Cardiac muscle cell (in vitro differentiated cells and primary cell): ENCODE measurements at places on chromosomes 16 and 17.

- DNase-seq = peak; percentile 38
These were observed 3.0 kb downstream of the NGFR start for GRCh38 chr17:49498029-49498615.

DNA sequence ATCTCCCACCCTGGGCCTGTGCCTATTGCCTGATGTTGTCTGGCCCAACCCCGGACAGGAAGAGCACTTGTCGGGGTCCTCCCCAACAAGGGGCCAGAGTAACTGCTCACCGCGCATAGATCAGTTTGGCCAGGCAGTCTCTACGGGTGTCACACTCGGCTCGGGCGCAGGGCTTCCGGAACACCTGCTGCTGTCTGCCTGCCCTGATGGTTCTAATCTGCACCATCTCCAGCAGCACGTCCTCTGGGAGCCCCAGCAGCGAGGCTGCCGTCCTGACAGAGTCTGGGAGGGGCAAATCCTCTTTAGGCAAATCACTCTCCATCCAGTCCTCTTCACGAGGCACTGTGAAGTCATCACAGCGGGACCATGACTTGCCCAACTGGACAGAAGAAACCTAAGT lies 24.0 kb downstream of the MYO19 start:
- no peak for DNase-seq

DNA sequence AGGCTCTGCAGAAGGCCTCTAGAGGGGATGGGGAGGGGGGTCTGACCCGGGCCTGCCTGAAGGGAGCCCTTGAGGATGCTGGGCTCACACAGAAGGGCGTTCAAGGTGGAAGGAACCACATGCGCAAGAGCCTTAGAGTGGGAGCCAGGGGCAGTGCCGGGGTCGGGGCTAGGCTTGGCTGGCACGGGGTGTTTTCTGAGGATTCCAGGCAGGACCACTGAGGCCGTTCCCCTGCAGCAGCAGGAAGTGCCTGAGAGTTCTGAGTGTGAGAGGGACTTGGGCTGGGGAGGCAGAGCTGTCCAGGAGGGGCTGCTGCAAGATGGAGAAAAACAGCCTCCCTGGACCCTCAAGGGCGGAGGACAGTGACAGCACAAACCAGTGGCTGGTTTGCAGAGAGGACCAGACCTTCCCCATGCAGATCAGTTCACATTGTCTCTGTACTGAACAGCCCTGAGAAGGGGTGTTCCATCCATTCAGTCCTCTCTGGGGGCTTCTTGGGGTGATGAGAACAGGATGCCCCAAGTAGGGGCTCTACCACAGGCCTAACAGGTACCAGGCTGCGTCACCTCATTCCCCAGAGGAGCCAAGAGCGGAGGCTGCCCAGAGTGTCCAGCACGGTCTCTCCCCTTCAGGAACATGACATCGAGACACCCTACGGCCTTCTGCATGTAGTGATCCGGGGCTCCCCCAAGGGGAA lies 3.4 kb downstream of the NDRG4 start:
- no peak for DNase-seq

DNA sequence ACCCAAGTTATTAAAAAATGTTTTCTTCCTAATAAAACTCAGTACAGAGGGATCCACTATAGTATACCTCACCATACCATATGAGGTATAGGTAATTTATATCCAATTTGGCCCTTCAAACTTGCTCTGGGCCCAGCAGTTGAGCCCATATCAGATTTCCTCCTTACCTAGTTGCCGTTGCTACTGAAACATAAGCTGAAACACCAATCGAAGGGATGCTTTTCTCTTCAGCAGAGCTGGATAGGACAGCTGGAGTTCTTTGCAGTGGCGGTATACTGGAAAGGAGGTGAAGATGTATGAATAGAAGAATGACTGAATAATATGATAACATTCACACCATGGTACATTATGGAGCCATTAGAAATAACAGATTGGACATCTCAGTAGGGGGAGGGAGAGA lies 42.7 kb downstream of the TNRC6C start:
- DNase-seq = peak; percentile 36

DNA sequence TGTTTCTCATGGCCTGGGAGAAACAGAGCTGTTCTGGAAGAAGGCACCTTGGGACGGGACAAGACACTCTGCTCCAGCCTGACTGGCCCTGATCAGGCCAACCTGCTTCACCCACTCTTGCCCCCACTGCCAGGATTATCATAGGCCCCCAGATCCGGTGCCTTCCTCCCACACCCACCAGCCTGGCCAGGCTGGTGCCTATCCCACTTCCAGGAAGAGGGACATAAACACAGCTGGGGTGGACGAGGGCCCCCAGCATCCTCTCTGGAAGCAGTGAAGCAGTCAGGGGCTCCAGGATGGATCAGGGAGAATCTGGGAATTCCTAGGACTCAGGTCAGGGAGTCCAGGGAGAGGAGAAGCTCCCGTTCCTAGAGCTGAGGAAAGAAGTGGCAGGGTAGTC lies 16.9 kb upstream of the ITGA3 start:
- DNase-seq = no peak

- DNase-seq = no peak
These were observed 75.3 kb downstream of the KSR1 start for GRCh38 chr17:27531469-27531961.

GRCh38 chr17:83149761-83150251 lies 70.4 kb downstream of the METRNL start:
- no peak for DNase-seq

GRCh38 chr17:38434178-38434665 lies 6.0 kb downstream of the ARHGAP23 start:
- no peak for DNase-seq

DNA sequence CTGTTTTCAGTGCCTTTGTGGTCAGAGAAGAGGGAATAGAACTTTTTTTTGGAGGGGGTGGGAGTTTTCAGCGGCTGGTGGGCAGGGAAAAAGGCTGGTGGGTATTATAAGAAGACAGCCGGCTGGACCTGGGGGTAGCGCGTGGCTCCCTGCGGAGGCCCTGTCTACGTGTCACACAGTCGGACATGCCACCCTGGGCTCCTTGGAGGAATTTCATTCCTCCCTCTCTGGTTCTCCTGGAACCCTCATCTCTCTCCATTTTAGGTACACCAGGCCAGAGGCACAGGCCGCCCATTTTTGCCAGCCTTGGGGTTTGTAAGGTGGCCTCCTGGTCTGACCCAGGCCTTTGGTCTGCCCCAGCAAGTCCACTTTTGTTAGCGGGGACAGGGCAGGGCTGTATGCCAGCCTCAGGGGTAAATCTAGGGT lies 908 bp downstream of the FKBP10 start:
- no peak for DNase-seq

DNA sequence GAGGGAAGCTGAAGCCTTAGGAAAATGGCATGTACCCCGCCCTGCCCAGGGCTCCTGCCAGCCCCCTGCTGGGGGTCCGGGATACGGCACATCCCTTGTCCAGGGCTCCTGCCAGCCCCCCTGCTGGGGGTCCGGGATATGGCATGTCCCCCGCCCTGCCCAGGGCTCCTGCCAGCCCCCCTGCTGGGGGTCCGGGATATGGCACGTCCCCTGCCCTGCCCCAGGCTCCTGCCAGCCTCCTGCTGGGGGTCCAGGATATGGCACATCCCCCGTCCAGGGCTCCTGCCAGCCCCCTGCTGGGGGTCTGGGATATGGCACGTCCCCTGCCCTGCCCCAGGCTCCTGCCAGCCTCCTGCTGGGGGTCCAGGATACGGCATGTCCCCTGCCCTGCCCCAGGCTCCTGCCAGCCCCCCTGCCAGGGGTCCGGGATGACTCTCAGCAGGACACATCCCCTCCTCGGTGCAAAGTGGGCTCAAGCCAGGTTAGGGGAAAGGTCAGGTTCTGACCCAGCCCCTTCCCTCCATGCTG lies 43.2 kb downstream of the RPH3AL start:
- peak; percentile 29 for DNase-seq

DNA sequence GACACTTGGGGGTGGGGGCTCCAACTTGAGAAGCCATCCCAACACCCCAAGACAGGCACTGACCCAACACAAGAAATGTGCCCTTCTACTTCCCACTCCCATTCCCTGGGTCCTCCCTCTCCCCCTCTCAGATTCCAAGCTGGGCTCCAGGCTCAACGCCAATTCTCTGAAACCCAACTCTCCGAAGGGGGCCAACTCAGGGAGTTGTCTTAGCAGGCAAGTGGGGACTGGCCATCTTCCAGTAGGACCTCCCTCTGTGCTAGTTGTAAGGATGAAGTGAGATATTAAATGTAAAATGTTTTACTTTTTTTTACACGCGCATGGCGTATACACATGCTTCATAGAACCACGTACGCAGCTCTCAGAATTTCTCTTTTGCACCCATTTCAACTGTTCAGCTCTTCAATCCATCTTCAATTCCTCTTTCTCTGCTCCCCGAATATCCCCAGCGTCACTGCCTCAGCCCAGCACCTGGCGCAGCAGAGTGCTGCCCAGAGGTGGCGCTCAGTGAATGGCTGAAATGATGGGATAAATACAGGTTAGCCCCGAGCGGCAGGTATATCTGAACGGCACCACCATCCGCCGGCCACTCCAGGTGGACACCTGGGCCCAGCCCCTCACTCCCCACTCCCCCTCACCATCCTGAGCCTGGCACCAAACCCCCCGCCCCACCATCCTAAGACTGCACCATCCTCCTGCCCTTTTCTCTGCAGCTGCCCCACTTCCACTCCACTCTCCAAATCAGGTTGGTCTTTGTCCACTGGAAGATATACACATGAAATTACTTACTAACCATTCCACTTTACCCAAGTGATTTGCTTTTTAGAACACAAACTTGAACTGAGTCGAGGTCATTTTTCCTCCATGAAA lies 43.9 kb upstream of the TNRC6C start:
- DNase-seq = peak; percentile 74

GRCh38 chr17:82160075-82160474 lies 52.6 kb downstream of the CCDC57 start:
- DNase-seq = no peak

- DNase-seq = peak; percentile 84
These were observed 8.2 kb upstream of the COL1A1 start for GRCh38 chr17:50209472-50210239.

- no peak for DNase-seq
These were observed at the start of gene EFCAB5 for GRCh38 chr17:29941334-29941733. Gene EFCAB5 (plus strand): TSS chr17:29941634. CDS start chr17:29941797, 163 bp downstream.

DNA sequence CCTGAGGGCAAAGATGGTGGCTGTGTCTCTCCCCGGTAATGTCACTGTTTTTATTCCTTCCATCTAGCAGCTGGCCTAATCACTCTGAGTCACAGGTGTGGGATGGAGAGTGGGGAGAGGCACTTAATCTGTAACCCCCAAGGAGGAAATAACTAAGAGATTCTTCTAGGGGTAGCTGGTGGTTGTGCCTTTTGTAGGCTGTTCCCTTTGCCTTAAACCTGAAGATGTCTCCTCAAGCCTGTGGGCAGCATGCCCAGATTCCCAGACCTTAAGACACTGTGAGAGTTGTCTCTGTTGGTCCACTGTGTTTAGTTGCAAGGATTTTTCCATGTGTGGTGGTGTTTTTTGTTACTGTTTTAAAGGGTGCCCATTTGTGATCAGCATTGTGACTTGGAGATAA lies 5.5 kb upstream of the RAPGEFL1 start:
- no peak for DNase-seq

DNA sequence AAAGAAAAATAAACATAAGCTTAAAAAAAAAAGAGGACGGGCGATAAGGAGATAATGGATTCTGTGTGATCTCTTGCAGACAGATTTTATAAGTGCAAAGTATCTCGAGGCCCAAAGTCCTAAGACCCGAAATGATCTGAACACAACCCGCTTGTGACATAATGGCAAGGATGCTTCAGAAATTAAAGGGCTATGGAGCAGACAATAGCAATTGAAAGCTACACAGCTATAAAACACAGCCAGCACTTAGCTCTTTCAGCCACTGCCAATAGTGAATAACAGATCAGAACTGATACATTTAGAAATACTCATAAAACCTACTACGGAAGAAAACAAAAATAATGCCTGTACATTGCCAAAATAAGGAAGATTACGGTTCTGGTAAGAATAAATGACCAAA lies 117.5 kb downstream of the ZFHX3 start:
- no peak for DNase-seq

- peak; percentile 93 for DNase-seq
These were observed 1.4 kb downstream of the TFAP4 start for GRCh38 chr16:4271176-4272113.

- DNase-seq = peak; percentile 51
These were observed 552.3 kb downstream of the TOX3 start for GRCh38 chr16:51994597-51994996.

GRCh38 chr17:9021158-9021991 lies at the start of gene NTN1:
Gene NTN1 (plus strand): TSS chr17:9021510. CDS start chr17:9022374, 864 bp downstream.
- DNase-seq = peak; percentile 69

DNA sequence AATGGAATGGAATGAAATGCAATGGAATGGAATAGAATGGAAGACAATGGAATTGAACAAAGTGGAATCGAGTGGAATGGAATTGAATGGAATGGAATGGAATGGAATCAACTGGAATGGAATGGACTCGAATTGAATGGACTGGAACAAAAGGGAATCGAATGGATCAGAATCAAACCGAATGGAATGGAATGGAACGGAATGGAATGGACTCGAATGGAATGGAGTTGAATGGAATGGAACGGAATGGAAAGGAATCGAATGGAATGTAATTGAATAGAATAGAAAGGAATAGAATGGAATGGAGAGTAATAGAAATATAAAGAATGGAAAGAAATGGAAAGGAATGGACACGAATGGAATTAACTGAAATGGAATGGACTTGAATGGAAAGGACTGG lies 475.2 kb upstream of the WSB1 start:
- peak; percentile 6 for DNase-seq

- DNase-seq = no peak
These were observed 29.1 kb upstream of the EIF1 start for GRCh38 chr17:41659427-41660212.

GRCh38 chr17:72143245-72143644 lies 22.4 kb downstream of the SOX9 start:
- no peak for DNase-seq

DNA sequence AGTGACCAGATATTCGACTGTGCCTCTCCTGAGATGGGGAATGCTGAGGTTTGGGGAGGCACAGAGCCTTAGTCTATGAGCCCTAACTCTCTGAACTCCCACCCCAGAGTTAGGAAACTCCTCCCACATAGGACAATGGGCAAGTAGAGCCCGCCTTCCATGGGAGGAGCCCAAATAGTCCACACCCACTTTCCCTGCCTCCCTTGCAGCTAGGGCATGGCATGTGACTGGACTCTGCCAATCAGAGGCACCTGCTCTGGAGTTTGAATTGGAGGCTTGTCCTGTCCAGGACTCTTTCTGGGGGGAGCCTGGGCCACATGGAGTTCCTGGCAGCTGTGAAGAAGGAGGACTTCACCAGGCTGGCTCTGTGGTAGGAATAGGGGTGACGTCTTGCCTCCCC lies 48.4 kb downstream of the SOCS1 start:
- no peak for DNase-seq

DNA sequence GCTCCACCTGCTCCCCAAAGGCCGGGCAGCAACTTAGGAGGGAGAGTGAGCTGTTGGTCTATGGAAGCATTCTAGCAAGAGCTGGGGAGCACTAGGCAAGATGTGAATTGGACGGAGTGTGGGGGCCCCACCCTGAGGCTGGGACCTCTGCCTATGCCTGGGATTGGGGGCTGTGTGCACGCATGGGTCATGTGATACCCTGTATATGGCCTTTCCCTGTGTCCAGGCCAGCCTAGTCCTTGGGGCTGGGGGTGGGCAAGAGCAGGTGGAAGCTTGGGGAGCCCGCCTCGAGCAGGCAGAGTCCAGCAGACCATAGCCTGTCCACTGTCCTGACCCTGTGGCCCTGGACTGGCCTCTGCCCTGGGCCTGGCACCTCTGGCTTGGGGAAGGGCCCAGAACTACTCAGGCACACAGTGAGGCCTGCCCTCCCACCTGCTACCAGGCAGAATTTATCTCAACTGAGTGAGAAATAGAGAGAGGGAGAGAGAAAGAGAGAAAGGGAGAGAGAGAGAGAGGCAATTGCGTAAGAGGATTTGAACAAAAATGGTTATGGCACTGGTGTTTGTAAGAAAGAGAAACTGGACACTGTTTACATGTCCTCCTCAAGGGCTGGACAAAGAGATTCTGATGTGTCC lies 19.1 kb downstream of the PDP2 start:
- no peak for DNase-seq
